NCI-H510A treated with DMSO at 0.1 percent for 48 hours (cell line): ENCODE measurements at places on chromosomes 2 and 18.

- peak; percentile 84 for DNase-seq
Observed at GRCh38 chr18:58180738-58181353, 136.8 kb downstream of the NEDD4L start.

DNA sequence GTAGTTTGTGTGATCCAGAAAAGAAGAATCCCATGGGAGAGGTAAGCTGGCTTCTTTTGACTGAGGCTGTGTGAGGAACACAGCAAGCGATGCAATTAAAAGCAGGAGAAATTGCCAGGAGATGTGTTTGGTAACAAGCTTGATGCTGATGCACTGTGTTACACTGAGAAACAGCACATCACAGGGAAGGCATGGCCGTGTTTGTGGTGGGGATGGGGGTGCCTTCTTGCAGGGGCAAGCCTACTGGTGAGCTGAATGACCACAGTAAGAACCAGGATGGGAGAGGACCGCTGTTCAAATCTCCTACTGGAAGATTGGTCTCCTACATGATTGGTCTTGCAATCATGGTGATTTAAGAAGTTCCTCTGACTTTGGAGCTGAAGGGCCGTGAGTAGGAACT lies 477.7 kb upstream of the HS6ST1 start:
- DNase-seq: no peak

DNA sequence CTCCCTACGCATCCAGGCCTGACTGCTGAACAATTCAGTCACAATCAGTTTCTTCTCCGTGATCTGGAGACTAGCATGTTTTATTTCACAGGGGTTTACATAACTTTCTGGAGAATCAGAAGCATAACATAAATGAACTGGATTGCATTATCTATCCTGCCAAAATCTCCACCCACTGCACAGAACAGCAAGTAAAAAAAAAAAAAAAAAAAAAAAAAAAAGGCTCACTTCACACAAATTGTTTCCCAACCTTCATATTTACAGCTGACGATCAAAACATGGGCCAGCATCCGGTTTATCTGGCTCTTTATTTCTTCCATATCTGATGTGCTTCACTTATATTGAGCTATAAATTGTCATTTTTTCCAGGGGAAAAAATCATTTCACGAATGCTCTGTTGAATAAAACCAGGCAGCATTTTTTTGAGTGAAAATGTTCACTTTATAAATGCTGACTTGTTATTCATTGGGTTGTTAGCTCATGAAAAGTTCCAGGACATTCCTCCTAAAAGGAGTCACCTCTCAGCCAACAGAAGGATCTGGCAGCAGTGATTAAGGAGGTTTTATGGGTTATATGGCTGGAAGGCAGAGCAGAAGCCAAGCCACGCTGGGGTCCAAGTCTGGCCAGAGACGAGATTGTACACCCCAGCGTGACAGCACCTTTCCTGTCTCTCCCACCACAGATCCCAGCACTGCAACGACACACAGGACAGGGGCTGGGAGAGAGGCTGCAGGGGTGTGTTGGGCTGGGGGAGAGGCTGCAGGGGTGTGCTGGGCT lies 51.2 kb upstream of the GLI2 start:
- DNase-seq: no peak

DNA sequence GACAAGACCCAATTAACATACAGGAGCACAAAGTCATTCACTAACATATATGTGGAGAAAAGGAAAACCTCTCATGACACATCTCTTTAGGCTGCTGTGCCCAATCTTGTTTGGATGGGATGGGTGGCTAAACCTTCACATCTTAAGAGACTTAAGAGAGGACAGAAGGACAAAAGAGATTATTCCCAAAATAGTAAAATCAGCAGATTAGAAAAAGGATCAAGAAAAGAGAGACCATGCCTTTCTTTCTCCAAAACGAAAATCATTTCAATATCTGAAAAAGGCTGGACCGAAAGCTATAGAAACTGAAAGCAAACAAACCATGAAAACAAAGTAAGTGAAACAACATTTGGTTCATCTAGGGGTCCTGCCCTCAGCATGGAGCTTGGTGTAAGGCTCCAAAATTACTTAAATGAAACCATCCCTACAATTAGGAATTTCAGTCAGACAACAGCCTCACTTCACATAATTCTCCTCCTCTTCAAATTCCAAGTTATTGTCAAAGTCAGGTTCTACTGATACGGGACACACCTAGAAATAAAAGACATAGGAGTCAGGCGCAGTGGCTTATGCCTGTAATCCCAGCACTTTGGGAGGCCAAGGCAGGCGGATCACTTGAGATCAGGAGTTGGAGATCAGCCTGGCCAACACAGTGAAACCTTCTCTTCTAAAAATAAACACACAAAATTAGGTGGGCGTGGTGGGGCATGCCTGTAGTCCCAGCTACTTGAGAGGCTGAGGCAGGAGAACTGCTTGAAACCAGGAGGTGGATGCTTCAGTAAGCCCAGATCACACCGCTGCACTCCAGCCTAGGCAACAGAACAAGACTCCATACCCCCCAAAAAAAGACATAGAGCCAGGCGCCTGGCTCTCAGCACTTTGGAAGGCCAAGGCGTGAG lies 5.2 kb downstream of the STARD7 start:
- no peak for DNase-seq

DNA sequence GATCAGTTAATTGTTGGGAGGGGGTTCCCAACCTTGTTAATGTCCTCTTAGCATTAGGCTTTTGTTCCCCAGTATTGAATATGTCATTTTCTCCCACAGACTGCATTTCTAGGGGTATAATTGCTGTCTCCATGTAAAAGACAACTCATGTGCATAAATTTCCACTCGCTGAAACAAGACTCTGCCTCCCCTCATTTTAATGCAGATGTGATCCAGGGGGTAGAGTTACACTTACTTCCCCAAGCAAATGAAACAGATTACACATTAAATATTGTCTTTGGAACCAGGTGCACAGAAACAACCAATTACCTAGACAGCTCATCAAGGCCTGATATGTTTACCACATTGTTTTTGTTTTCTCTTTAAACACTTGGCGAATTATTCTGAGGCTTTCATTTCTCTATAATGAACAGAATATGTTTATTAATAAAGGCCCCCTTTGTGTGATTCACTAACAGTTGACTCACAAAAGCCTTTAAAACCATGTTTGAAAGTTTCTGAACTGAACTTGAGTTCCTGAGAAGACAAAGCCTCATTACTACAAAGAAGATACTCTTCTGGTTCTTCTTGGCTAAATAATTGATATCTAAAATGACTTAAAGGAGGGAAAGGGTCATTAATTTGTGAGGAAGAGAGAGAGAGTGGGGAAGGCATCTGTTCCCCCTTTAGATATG lies 15.0 kb upstream of the ACVR1 start:
- DNase-seq: peak; percentile 26

GRCh38 chr2:167265722-167266121 lies 377.4 kb downstream of the XIRP2 start:
- no peak for DNase-seq

DNA sequence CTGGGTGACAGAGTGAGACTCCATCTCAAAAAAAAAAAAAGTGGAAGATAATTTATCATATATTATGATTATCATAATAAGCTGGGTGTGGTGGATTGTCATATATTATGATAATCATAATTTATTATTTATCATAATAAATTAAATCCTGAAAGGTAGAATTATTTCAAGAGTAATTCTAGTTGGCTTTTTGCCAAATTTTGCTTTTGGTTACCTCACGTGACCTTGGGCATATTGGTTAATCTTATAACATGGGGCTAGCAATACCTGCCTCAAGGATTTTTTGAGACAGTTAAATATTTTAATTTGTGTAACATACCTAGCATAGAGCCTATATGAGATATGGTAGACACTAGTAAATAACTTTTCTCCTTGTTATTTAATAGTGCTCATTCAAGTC lies 111.3 kb upstream of the TTC27 start:
- no peak for DNase-seq

DNA sequence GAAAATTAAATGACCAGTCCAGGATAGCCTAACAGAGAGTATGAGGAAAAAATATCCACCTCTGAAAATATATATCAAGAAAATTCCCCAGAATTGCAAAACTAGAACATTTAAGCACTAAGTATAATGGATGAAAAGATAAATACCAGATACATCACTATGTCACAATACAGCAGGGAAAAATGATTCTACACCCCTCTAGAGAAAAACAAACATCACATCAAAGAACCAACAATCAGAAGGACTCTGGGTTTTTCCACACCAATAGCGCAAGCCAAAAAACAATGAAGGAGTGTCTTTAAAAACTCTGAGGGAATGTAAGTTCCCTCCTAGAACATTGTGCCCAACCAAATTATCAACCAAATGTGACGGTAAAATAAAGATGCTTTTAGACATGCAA lies 13.7 kb downstream of the BUB1 start:
- no peak for DNase-seq

DNA sequence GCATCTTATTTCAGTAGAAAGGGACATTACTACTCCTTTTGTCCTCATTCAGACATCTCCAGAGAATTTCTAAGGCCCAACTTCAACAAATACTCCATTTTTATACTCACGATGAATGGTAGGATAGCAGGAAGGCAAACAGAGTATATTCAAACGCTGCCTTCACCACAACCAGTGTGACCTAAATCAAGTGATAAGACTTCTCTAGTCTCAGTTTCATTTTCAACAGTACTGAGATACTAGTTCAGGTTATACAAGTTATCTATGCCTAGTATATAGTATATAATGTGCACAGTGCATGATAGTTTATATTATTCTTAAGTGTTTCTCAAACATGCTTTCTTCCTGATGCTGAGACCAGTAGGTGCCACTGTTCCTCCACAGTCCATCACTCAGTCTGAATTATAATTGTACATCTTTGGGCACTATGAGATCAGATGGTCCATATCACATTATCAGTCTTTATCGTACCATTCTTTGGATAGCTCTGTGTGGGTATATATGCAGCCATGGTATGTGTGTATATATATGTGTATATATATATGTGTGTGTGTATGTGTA lies 66.3 kb upstream of the RPE start:
- DNase-seq: no peak

DNA sequence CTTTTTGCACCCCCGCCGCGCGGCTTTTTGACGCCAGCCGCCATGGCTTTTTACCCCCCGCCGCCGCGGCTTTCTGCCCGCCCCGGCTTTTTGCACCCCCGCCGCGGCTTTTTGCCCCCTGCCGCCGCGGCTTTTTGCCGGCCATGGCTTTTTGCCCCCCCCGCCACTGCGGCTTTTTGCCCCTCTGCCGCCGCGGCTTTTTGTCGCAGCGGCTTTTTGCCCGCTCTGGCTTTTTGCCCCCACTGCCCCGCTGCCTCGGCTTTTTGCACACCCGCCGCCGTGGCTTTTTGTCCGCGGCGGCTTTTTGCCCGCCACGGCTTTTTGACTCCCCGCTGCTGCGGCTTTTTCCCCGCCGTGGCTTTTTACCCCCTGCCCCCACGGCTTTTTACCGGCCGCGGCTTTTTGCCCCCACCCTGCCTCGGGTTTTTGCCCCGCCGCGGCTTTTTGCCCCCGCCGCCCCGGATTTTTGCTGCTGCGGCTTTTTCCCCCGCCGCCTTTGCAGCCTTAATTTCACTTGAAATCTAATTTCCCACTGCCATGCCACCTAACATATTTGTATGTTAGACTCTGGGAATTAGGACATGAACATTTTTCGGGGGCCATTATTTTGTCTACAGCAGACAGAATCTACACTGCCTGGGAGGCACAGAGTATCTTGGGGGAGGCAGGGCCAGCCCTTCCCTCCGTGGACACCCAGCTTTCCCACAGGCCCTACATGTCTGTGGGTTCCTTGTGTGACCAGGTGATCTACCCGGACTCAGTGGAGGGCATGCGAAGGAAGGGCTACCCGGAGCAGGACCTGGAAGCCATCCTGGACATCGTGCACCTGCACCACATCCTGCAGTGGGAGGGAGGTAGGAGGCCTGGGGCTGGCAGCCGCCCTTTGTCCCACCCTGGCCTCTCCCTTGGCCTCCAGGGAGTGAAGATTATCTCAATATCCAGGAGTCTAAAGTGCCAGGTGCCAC lies 3031.0 kb upstream of the TEKT4 start:
- no peak for DNase-seq

DNA sequence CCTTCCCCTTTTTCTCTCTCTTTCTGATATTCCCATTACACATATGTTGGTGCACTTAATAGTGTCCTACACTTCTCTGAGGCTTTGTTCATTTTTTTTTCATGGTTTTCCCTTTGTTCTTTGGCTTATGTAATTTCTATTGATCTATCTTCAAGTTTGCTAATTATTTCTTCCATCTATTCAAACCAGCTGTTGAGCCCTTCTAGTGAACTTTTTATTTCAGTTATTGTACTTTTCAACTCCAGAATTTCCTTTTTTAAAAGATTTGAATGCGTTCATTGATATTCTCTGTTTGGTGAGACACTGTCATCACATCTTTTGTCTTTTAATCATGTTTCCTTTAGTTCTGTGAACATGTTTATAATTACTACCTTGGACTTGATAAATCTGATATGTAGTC lies 118.2 kb downstream of the ARHGEF4 start:
- no peak for DNase-seq

DNA sequence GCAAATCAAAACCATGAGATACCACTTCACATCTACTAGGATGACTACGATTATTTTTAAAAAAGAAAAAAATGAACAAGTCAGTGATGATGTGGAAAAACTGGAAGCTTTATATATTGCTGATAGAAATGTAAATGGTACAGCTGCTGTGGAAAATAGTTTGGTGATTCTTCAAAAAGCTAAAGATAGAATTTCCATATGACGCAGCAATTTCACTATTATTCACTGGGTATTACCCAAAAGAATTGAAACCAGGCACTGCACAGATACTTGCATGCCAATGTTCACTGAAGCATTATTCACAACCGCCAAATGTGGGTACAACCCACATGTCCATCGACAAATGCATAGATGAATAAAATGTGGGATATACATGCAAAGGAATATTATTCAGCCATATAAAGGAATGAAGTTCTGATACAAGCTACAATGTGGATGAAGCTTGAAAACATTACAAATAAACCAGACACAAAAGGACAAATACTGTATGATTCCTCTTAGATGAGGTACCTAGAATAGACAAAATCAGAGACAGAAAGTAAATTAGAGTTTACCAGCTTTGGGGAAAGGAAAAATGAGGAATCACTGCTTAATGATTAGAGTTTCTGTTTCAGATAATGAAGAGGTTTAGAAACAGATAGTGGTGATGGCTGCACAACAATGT lies 11.1 kb downstream of the RTTN start:
- no peak for DNase-seq

DNA sequence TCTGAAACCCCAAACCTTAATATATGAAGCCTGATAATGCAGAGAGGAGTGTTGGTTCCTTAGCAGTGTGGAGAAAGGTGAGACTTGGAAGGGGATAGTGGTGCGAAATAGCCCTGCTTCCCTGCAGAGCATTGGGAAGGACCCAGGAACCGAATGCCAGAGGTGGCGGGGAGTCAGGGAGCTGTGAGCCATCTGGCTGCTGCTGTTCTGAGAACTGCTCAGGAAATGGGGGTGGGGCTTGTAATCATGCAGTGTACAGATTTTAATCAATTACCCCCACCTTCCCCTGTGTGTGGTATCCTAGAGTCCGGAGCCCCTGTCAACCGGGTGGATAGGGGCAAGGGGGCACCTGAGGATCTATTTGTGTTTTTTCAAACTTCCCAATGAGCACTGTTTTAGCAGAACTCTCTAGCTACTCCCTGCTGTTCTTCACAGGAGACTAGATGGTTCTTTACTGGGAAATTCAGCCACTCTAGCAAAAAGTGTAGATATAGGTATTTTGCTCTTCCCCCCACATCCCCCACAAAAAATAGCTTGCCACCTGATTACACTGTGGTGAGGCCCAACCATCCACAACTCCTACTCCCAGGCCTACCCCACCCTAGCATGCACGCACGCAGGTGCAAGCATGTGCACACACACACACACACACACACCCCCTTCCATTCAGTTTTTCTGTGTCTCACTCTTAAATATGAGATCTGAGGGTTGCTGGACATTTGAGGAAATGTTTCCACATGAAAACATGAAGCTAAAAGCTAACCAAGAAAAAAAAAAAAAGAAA lies 30.1 kb upstream of the MBOAT2 start:
- no peak for DNase-seq

GRCh38 chr2:156812496-156812895 lies 376.3 kb downstream of the GPD2 start:
- DNase-seq: no peak
